Mucosa of descending colon (tissue), 3 donors: ENCODE measurements at places on chromosomes 5 and 9.

DNA sequence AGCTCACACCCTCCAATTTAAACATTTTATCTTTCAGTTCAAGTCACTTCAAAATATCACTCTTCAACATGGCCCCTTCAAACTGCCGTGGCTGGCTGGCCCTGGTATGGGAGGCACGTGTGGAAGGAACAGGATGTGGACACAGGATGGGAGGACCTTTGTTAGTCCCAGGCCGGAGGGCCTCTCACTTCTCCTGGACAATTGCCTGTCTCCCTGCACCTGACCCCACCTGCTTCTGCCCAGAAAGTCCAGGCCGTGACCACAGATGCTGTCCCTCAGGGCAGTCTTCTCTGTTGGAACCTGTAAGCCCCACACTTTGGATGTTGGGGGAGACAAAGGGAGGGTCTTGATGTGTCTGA, 19.4 kb downstream of the AMBP start:
- no peak for DNase-seq

- peak; percentile 33 for DNase-seq
Measured at GRCh38 chr5:58019614-58020013, 440.3 kb downstream of the PLK2 start.

- DNase-seq: no peak
Measured at GRCh38 chr9:33459115-33459514, 11.7 kb upstream of the AQP3 start.

GRCh38 chr5:157914151-157914788, 55.3 kb upstream of the CLINT1 start:
- DNase-seq: no peak

DNA sequence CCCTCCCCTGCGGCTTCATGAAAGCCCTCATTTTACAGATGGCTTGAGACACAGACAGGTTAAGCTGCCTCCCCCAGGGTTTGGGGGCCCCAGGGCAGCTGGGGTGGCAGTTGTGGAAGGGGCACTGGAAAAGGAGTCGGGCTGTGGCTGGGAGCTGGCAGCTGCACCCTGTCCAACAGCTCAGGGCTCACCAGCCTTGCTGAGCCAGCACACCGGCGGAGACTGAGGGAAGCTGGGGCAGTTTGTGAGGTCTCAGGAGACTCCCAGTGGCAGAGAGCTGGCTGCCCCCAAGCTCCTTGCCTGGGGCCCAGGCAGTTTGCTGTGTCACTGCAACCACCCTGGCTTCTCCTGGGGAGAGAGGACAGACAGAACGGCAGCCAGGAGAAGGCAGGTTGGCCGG, 34.8 kb upstream of the RAPGEF1 start:
- DNase-seq: no peak

GRCh38 chr9:108550106-108550505, 305.7 kb downstream of the ACTL7B start:
- DNase-seq: no peak

DNA sequence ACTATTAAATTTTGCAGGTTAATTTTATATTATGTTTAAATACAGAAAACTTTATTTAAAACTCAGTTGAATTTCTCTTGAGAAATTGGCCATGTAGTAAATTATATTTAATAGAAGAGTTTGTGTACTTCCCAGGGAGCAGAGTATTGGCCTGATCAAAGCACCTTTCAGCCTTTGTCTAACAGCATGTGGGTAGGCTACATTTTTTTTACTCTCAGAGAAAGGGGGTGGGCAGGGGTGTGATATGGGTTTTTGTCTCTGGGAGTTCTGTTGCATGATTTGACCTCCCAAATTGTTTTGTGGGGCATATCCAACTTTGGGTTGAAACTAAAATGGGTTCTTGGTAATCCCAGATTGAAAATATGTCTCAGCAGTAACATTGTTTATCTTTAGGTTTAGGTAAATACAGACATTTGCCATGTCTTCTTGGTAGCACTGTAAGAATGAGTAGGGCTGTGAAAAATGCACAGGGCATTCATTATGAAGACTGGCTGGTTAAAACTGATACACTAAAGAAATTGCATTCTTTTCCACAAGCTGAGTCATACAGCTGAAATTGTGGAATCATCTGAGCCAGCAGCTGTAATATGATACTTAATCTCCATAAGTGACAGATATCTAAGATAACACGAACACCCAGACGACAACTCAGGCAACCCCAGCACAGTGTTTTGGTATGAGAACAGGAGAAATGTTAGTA, 75.4 kb upstream of the CDKN2B start:
- no peak for DNase-seq

- DNase-seq: no peak
Measured at GRCh38 chr9:4936277-4936676, 48.8 kb upstream of the JAK2 start.

GRCh38 chr9:88932766-88933165, 58.5 kb upstream of the S1PR3 start:
- no peak for DNase-seq

- no peak for DNase-seq
Measured at GRCh38 chr9:97445119-97445701, 33.3 kb downstream of the TDRD7 start.

GRCh38 chr5:96079962-96080361, 118.3 kb upstream of the ELL2 start:
- no peak for DNase-seq

- DNase-seq: peak; percentile 56
Measured at GRCh38 chr9:95508242-95508967, 8.4 kb downstream of the PTCH1 start.

DNA sequence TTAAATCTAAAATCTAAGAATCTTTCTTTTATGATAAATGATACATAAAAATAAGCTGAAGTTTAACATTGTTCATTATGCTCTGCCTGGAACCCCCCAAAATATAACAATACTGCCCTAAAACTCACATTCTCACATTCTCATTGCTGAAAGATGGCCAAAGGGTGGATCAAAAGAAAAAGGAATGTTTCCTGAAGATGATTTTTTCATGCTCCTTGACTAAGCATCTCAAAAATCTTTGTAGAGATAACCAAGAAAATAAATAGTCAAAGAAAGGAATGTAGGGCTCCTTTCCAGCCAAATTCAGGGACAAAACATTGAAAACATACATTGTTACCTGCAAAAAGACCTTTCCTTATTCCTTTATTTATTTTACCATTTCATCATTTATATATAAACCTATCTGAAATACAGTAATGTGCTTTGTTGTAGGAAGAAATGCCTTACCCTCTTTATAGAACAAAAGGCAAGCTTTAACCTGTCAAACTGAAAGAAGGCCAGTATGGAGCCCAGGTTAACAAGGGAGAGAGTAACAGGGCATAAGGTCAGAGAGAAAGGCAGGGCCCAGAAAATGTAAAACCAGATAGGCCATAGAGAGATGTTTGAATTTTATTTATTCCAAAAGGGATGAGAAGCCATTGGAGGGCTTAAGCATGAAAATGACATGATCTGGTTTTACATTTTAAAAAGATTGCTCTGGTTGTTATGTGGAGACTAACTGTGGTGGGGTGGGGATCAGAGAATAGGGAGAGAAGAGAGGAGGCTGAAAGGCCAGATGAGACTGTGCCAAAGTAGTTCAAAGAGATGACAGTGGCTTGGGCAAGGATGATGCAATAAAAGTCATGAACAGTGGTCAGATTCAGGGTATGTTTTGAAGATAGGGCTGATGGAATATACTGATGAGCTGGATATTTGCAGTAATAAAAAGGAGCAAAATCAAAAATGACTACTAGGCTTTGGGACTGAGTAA, 37.3 kb upstream of the CDK5RAP2 start:
- no peak for DNase-seq

DNA sequence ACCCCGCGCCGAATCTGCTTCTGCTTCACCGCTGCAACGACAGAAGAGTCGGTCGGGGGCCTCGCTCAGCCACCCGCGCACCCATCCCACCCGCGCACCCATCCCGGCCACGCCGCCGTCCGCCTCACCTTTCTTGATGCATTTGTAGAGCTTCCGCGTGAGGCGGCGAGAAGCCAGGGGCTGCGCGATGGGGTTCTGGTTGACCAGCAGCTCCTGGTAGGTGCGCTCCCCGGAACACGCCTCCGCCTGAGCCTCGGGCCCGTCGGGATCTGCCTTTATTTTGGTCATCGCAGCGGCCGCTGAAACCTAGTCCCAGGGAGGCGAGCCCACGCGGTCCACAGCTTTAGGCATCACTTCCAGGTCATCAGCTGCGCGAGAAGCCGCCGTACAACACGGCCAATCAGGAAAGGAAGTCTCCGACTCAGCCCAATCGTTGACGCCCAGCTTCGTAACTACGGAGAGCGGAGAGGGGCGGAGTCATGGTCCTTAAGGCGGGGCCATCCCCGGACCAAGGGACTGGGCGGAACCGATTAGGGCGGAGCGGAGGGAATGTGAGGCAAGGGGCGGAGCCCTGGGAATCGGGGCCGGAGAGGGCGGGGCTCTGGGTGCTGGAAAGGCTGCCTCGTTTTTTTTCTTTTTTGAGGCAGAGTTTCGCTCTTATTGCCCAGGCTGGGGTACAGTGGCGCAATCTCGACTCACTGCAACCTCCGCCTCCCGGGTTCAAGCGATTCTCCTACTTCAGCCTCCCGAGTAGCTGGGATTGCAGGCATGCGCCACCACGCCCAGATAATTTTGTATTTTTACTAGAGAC, at the start of gene NHP2:
Gene NHP2 (minus strand): TSS at position 356 of the 811 bp plus-strand sequence. CDS start 68 bp downstream, at position 288.
- peak; percentile 99 for DNase-seq

- DNase-seq: no peak
Measured at GRCh38 chr9:100852088-100852487, 176.4 kb upstream of the PLPPR1 start.

DNA sequence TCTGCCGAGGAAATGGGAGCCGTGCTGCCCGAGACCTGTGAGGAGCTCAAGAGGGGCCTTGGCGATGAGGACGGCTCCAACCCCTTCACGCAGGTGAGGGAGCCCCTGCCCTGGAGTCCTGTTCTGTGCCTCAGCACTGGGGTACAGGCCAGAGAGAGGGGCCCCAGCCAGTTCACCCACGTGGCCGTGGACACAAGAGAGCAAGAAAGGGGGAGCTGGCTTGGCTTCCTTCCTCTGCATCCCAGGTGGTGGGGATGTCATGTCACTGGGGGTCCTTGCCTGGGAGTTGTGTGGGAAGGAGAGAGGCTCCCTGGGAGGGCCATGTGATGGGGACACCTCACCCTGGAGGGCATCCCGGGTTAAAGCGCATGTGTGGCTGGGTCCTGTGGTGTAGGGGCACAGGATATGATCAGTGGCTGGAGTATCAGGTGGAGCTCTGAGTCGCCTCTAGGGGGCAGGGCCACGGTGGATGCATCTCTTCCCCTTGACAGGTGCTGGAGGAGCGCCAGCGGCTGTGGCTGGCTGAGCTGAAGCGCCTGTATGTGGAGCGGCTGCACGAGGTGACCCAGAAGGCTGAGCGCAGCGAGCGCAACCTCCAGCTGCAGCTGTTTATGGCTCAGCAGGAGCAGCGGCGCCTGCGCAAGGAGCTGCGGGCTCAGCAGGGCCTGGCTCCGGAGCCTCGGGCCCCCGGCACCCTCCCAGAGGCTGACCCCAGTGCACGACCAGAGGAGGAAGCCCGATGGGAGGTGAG, 7.5 kb downstream of the N4BP3 start:
- DNase-seq: peak; percentile 95

- DNase-seq: no peak
Measured at GRCh38 chr9:94490465-94490864, 64.4 kb upstream of the PCAT7 start.

GRCh38 chr9:101791533-101791932, 53.1 kb upstream of the GRIN3A start:
- no peak for DNase-seq

- DNase-seq: no peak
Measured at GRCh38 chr9:126125992-126126409, 200.6 kb upstream of the MVB12B start.

GRCh38 chr9:72473474-72474261, 47.7 kb upstream of the TMC1 start:
- no peak for DNase-seq

DNA sequence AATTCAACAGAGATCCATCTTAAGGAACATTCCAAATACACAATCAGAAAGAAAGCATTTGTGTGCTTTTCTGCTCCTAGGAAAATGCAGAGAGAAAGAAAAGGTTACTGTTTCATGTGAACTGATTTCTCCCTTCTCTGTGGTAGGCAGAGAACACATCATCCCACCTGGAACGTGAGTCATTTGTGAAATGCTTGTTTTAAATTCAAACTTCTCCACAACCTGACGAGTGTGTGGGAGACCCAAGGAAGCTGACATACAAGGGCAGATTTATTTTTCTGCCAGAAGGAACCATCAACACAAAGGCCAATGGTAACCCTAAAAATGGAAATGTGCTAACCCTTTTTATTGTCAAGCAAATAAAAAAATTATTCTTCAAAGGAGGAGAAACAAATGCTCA, 156.4 kb downstream of the EFNA5 start:
- DNase-seq: no peak

DNA sequence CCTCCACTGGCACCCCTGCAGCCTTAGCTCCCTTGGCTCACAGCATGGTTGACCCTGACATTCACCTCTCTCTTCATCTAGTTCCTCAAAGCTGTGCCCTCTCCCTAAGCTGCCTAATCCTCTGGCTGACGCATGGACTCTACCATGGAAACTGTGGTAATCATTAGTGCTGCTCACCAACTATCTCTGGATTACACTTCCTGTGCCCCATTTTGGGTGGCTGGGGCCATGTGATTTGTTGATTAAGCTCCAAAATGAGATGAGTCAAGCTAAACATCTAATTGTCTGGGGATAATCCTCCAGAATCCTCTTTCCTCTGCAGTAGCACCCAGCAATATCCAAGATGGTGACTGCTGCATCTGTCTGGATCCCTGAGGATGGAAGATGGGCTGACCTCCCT, 264.4 kb downstream of the SH3GL2 start:
- DNase-seq: no peak

- no peak for DNase-seq
Measured at GRCh38 chr5:14869233-14869632, 2.3 kb downstream of the ANKH start.

DNA sequence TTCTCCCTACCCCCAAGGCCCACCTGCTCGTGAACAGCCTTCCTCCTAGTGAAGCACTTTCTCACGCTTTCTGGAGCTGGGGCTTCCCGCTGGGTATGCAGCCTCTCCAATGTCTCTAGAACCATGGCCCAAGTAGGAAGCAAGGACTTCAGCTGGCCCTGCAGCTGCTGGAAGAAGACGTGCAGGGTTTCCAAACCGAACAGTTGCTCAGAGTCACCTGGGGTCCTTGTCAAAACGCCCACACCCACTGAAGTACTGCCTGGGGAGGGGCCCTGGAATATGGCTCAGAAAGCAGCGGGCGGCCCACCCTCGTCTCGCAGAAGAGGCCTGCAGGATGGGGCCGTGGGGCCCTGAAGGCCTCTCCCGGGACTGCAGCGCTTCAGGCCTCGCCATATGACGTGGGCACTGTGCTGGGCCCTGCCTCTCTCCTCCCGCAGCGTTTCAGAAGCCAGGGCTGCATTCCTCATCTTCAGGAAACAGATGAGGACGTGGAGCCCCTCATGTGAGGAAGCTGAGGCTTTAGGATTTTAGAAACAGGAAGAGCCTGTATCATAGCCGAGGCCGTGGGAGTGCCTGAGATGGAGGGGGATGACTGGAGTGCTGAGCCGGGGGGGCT, 116.0 kb upstream of the LMX1B start:
- no peak for DNase-seq
